Karpas-422 (cell line): ENCODE measurements at places on chromosomes 16 and 17.

DNA sequence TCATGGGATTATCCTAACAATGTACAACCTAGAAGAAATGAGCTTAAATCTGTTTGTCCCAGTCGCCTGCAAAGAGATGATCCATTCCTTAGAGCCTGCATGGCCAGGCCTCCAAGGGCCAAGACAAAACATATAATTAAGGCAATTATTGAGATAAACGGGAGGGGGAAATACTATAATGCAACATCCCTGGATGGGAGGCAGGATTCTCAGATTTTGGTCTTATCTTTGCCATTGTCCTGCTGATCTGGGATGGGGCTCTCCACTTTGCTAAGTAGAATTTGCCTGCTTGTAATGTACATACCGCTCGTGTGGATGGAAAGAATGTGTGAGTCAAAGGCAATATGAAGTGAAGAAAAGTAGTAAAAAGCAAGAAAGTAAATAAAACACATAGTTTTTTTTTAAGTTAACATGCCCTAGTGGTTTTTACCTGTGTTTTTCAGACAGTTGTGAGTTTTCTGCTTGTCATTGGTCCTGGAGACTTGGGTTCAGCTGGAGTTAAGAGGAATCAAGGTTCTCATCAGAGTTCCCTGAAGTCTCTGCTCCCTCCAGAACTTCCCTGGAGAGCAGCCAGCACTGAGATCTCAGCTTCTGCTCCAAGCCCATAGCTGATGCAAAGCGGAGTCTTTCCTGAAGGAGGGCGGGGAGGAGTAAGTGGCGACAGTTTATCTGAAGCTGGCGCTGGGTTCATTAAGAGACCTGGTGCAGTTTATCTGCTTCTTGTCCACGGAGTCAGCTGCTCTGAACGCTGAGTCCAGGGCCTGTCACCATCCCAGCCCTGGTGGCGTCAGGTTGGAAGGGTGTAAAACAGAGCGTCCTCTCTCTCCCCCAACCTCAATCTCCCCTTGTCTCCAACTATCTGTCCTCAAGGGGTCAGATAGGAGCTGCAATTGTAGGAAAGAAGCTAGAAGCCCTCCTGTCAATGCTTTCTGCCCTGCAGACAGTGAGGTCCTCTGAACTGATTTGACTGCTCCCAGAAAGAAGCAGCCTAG is 30.1 kb downstream of the HOXB1 start:
- DNase-seq = peak; percentile 46

DNA sequence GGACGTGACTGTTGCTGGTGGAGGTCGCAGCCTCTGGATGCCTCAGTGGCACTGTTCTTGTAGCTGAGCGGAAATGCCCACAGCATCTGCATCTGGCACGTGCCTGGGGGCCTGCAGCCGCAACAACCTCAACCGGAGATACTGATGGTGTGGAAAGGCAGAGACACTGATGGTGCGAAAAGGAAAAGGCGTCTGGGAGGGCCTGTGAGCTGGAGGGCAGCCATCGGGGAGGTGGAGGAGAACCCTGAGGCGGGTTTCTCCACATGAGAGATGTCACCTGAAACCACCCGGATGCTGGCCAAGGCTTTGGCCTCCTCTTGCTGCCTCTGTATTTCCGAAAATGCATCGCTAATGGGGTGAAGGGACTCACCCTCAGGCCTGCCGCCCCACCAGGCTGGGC is 284.8 kb upstream of the WSB1 start:
- no peak for DNase-seq

GRCh38 chr17:58338454-58338840 is 9.9 kb upstream of the TSPOAP1 start:
- no peak for DNase-seq

GRCh38 chr17:82397449-82398335 is 20.5 kb upstream of the HEXD start:
- no peak for DNase-seq

- no peak for DNase-seq
Observed at GRCh38 chr17:44745301-44745700, 13.5 kb upstream of the ADAM11 start.

GRCh38 chr16:1119766-1120576 is 23.9 kb upstream of the C1QTNF8 start:
- DNase-seq = peak; percentile 71

DNA sequence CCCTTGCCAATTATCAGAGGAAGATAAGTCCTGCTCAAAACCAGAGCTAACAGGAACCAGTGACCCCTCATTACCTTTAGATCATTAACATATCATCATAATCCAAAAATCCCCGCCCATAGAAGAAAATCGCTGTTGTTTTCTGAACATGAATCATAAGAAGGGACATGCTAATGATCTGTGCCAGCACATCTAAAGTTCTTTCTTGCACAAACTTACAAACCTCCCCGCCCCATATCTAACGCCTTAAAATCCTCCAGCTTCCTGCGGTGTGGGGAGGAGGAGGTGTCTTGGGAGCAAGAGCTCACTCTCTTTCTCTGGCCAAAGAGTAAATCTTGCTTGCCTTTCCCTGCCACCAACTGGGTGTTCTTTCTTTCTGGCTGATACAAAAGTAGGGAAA is 78.3 kb downstream of the IRX3 start:
- DNase-seq = no peak

GRCh38 chr17:77177002-77177741 is 36.4 kb downstream of the SEC14L1 start:
- DNase-seq = no peak

DNA sequence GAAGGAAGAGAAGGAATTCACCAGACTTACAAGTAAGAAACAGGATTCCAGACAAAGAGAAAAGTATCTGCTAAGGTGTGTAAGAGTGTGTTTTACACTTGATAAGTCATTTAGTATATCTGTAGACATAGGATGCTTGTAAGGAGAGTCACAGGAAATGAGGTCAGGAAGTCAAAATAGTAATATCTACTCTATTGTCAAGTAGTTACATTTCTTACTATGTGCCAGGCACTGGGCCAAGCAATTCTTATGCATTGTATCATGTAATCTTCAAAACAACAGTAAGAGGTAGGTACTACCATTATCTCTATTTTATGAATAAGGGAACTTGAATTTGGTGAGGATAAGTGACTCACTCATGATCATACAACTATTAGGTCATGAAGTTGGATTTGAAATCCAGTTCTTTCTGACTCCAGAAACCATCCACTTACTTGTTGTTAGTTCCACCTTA is 129.1 kb downstream of the SNX11 start:
- DNase-seq = no peak

DNA sequence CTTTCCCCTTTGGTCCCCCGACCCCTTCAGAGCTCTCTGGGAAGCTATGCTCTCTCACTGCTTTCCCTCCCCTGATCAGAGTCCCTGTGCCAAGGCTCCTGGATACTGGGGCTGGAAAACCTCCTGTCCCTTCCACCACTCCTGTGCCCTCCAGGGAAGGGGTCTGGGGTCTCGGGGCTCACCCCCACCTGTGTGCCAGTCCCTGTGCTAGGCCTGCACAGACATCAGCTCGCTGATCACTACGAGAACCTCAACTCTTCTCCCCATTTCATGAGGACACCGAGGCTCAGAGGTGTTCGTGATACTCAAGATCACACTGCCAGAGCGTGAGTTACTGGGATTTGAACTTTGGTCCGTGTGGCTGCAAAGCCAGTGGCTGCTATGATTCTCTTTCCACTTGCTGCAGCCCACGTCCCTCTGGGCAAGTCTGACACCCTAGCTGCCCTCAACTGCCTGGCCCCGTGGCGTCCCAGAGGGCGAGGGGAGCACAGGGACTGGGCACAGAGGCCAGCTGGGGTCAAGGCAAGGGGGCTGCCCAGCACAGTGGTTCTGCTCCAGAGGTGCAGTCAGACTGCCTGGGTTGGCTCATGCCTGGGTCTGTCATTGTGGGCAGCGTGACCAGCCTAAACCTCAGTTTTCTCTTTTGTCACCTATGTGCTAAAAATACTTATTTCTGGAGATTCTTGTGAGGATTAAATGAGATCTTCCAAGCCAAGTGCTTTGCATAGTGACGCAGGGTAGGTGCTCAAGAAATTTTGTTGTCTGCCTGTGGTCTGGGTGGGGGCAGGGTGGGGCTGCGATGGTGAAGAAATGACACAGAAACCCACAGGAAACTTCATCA is 43.8 kb upstream of the TOB1 start:
- DNase-seq = no peak

DNA sequence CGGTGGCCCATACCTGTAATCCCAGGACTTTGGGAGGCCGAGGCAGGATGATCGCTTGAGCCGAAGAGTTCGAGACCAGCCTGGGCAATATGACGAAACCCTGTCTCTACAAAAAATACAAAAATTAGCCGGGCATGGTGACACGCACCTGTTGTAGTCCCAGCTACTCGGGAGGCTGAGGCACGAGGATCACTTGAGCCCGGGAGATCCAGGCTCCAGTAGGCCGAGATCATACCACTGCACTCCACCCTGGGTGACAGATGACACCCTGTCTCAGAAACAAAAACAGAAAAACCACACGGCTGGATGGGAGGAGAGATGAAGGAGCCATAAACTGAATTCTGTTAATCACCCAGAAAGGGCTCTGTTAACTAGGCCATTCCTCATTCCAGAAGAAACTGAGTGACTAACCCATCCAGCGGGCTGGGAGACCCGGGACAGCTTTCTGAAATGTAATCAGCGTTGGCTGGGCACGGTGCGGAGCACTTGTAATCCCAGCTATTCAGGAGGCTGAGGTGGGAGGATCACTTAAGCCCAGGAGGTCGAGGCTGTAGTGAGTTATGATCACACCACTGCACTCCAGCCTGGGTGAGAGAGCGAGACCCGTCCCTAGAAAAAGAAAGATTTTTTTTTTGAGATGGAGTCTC is 641 bp upstream of the NT5C3B start:
- no peak for DNase-seq

DNA sequence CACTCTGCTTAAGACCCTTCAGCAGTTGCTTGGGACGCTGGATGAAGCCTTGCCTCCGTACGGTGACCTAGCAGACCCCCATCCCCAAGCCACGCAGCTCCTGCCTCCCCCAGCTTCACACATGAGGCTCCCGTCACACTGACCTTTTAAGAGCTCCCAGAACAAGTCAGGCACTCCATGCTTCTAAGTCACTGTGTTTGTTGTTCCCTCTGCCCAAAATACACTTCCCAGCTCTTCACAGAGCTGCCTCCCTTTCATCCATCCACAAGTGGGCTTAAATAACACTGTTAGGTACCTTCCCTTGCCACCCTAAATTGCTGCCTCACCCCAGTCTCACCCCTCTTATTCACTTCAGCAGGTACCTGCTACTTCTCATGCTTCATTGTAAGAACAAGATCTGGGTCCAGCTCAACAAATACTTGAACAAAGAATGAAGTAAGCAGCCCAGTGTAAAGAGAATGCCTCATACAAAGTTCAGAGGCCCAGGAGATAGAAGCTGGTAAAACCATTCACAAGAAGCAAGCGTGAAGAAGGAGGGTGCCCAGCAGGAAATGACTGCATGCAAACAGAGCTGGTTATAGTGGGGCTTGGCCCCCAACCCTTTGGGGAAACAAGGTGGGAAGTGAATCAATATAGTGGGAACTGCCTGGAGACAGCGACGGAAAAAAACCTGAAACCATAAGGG is 5.8 kb downstream of the ZC3H7A start:
- DNase-seq = no peak

DNA sequence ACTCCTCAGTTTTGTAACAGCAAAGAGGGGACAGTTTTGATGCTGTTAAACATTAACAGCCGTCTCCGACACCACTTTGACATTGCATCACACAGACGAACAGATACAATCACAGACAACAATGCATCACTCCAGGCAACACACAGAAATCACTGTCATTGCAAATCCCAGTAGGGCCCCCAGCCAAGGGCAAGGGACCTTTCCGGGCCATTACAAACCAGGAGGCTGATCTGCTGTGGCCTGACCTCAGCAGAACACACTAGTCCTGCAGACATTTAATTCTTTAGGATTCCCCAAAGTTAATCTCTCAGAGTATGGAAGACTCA is 136.2 kb upstream of the RCVRN start:
- no peak for DNase-seq

- DNase-seq = no peak
Observed at GRCh38 chr17:8455665-8456209, 20.1 kb downstream of the NDEL1 start.

- no peak for DNase-seq
Observed at GRCh38 chr17:78979780-78980623, at the start of gene LGALS3BP. LGALS3BP (minus strand) TSS chr17:78979923; CDS start chr17:78977191, 2,732 bp downstream.

DNA sequence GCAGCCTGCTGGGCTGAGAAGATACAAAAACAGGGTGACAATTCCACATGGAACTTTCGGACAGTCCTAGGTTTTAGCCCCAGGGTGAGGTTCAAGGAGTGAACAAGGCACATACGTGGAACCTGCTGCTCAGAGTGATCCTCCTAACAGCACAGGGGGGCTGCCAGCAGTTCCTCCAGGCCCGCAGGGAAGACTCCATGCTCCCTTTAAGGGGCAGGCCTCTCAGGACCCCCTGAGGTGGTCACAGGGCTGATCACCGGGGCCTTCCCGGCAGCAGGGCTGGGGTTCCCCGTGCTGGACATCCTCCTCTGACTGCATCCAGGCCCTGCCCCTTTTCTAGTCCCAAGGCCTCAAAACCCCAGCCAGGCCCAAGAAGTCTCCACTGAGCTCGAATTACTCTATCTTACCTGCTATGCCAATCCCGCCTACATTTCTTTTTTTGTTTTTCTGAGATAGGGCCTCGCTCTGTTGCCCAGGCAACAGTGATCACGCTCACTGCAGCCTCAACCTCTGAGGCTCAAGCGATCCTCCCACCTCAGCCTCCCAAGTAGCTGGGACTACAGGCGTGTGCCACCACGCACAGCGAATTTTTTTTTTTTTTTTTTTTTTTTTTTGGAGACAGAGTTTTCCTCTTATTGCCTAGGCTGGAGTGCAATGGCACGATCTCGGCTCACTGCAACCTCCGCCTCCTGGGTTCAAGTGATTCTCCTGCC is 10.4 kb downstream of the CANT1 start:
- DNase-seq = no peak
